ENCODE measurements at places on chromosomes 5 and 9.

GRCh38 chr5:44358421-44358820 is 30.8 kb downstream of the FGF10 start:
- no peak for DNase-seq

- no peak for DNase-seq
Observed at GRCh38 chr5:96259151-96259772, 173.8 kb downstream of the PCSK1 start.

DNA sequence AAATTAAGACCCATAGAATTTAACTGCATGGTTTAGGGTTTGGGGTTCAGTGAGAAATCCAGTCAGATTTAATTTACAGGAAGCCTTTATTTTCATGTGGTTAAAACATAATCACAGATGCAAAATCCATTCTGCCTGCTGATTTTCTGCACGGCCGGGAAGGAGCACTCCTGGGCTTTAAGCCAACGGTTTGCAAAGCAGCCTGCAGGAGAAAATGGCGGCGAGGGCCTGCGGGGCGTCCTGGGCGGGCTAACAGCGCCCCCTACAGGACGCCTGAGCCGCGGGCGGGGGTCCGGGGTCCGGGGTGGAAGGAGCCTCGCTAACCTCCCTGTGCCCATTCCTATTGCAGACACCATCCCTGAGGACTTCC is 47.6 kb downstream of the THBS4 start:
- DNase-seq: no peak

DNA sequence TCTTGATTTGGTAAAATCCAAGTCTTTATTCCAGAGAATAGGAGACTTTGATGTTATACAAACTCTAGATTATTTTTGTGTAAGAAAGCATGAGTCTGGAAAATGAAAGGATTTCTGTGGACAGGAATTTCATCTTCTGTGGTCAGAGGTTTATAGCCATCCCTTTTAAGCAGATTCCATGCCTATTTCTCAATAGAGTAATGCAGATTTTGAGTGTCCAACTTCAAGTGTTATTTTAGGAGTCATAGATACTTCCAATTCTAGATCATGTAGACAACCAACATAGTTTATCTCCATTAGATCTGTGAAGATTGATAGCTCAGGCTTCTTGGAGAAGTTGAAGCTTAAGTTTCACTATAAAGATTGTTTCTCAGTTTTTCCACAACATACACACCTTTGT is 379.7 kb downstream of the PSAT1 start:
- DNase-seq: no peak

- DNase-seq: no peak
Observed at GRCh38 chr5:80960531-80961375, 590 bp downstream of the RASGRF2 start.

DNA sequence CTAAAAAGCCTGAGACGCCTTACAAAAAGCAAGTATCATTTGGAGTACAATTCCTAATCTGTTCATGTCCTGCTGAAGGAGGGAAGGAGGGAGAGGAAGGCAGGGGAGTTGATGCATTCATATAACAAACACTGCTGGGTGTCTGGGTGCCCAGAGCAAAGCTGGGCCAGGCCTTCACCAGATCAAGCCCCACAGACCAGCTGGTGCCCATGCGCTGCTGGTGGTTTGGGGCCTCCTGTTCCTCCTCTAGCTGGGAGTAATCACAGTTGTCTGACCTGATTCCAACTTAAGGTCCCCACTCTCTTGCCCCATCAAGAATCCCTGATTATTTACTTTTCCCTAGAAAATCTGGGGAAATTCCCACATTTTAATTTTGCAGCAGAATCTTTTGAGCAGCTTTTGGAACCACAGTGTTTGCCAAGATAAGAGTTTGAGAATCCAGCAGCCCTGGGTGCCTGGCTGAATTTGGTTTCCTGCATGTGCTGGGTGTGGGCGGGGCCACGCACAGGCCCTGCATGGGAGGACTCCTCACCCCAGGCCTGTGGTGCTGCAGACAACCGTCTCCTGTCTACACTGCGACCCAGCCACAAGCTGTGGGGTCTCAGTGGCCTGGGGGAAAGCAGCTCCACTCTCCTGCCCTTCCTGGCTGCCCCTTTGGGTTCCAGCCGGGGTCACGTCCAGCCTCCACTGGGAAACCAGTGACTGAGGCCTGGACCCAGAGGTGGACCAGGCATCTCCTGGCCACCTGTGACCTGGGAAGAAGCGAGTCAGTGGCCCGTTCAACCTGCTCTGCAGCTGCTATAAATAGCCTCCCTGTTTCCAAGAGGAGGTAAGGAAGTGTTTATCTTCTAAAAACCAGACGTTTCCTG is 47.5 kb downstream of the NEURL1B start:
- no peak for DNase-seq

DNA sequence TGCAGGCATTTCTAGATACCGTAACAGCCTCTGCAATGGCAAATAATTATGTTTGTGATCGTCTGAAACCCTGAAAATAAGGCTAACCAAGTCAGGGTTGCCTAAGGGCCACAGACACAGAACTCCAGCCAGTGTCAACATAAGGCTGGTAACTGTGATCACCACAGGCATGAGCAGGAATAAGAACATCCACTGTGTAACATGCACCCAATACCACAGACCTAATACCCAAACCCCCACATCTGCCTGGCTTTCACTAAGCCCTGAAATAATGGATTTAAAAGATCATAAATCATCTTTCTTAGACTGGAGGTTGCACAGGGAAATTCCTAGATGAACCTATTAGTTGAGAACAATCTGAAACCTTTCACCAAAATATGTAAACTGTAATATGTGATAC is 394.5 kb downstream of the NFIB start:
- DNase-seq: no peak

DNA sequence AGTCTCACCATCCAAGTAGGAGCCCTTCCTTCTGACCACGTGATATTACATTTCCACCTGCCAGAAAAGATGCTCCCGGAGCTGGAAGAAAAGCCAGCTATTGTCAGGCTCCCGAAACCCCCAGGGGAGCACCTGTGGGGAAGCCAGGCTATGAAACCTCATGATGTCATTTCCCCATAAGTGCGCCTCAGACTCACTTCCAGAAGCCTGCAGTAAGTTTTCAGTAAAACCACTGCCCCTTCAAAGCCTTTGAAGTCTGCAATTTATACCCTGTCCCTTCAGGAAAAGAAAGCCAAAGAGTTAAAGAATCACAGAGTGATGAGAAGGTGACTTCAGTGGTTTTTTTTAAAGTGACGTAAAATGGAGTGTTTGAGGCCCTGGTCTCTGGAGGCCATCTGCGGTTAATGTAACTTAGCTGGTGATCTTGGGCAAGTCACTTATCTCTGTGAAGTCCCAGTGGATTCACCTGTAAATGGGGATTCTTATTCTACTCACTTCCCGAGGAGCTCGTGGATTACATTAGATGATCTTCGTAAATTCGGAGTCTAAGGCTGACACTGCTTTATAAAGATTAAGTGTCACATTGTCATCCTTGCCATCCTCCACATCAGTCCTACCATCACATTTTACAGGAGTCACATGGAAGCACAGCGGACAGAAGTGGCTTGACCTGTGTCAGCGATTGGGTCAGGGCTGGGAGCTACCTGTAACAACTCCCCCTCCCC is 2.6 kb upstream of the SEMA6A start:
- no peak for DNase-seq

GRCh38 chr9:117164512-117164911 is 250.3 kb downstream of the ASTN2 start:
- no peak for DNase-seq

DNA sequence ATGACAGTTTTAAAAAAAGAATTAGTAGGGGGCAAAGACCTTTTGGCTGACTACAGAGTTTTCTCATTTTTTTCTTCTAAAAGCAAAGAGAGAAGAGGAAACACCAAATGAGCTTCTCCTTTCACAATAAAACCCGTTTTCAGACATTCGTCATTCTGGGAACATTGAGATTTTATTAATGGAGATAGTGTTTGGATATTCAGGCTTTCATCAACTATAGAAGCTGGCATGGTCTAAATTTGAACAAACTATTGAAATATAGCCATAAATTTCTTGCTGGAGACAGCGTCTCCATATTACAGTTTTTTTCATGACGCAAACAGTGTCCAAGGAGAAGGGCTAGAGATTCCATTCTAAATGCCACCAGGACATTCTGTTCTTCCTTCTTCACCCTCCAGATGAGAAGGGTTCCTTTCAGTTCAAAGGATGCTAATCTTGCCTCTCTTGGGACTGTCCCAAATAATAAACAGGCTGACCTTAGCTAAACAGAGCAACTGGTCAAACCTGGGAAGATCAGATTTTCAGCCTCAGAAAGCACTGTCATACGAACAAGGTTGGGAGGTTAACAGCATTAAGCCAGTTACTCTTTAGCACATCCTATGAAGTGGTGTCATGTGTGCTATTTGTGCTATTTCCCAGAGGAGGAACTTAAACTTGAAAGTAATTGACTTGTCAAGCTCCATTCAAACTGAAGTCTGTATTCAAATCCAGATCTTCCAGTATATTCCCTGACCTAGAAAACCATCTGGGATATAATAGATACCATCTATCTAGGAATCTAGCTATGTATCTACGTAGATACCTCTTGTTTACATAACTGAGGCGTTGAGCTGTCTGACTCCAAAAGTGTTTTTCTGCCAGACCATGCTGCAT is 125.6 kb downstream of the LPAR1 start:
- DNase-seq: no peak

Measured in SIG-M5 (cell line).